ENCODE measurements at places on chromosomes 12 and 14. TPM values are rescaled to one million over a fixed set of nuclear protein-coding genes. Genes with fewer than 3 reads are reported as not detected.

- DNase-seq = no peak
Measured at GRCh38 chr14:52079239-52079959, 10.5 kb upstream of the NID2 start.

GRCh38 chr12:104788840-104789271 lies 169.2 kb downstream of the SLC41A2 start:
- no peak for DNase-seq

DNA sequence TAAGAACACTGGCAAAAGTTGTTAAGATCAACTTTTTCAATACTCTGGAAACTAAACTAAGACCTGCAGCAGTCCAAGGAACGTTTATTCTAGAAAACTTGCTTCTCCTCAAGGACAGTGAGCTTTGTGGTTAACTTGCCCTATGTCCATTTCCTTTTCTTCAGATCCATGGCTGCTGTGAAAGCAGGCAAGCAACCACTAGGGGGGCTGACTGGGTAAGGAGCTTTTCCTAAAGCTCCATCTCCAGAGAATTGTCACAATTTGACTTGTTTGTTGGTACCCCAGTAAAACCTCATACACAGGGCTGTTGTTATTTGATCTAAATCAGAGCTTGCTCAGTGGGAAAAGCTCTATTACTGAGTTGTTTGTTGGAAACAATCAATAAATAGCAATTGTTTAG lies 10.1 kb upstream of the RPL10L start:
- no peak for DNase-seq

NELL2 gene
- 0.78 TPM for total RNA-seq

MTRFR gene
- 7.4 TPM for total RNA-seq
